Activated T-cell treated with anti-CD3 and anti-CD28 coated beads, Interleukin-2, amount 50 U/mL, for 1 hour (primary cell): ENCODE measurements at places on chromosomes 7 and 10.

GRCh38 chr10:3766046-3766756, 18.8 kb downstream of the KLF6 start:
- no peak for DNase-seq

DNA sequence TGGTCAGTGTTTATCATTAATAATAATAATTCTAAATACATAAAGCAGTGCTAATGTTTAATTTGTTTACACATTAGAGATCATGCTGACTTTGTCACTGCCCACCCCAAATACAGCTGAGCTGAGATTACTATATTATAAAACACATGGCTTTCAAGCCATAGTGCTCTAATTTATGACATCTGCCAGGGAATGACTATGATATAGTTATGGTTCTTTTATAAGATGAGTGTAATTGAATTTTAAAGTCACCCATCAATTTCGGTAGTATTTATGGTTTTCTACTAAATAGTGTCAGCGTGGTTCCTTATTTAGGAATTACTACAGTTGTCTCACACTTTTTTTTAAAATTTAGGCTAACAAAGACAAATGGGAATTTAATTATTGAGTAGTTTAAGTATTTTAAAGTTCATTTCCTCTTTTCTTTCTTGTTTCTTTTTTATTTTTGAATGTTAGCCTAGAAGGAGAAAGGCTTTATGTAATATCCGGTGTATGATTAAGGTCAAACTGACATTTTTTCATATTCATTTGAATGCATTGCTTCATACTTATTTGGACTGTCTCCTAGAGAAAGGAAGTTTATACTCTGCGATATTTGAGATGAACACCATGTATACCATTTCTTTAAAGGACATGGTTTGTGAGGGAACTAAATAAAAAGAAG, 3.9 kb downstream of the CDK14 start:
- no peak for DNase-seq

DNA sequence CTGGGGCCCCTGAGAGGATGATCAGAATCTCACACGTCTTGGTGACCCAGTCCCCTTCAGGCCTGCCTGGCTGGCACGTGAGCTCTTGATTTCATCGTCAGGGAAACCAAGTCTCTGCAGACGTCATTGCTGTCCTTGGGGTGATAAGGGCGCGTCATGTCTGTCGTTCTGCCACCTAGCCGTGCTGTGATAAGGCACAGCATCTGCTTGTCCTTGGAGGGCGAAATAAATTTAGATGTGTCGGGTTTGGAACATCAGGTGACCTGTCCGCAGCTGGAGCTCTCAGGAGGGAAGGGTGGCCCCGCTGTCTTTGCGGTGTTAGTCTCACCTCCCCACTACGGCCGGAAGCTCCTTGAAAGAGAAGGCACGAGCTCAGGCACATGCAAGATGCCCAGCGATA, 129.2 kb downstream of the GRK5 start:
- DNase-seq: no peak

DNA sequence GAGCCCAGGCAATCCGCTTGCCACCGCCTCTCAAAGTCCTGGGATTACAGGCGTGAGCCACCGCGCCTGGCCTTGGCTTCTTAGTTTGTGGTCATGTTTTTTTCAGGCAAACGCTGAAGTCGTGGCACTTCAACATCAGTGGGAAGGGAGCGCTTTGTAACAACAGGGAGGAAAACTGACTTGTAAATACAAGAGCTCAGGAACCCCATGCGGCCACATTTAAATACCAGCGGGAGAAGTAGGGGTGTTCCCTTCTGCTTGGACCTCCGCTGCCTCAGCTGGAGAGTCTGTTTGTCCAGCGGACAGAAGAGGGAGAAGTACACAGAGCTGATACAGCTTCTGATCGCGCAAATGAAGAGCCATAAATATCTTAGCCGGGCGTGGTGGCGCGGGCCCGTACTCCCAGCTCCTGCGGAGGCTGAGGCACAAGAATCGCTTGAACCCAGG, 108.7 kb upstream of the KMT2C start:
- no peak for DNase-seq

- DNase-seq: no peak
Observed at GRCh38 chr10:613271-614138, 76.0 kb downstream of the DIP2C start.

- DNase-seq: no peak
Observed at GRCh38 chr7:139913021-139913844, 84.2 kb downstream of the TBXAS1 start.

- DNase-seq: no peak
Observed at GRCh38 chr10:74771054-74771453, 55.3 kb upstream of the KAT6B start.

DNA sequence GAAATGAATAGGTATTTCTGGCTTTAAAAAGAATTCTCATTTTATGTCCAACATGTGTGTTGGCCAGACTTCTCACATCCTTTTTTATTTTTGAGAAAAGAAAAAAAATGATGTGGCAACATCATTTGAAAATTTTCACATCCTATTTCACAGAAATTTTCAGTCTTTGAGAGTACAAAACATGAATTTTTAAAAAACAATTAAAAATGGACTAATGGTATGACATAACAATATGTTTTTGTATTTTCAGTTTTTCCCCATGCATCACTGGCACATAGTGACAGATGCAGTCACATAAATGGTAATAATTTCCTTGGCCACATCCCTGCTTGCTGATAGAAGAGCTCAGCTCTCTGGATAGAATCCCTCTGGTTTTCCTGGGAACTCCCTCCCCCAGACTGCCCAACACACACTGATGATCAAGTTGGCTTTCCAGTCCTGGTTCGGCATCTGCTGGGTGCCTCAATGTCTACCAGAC, 188.5 kb upstream of the AGR3 start:
- no peak for DNase-seq

DNA sequence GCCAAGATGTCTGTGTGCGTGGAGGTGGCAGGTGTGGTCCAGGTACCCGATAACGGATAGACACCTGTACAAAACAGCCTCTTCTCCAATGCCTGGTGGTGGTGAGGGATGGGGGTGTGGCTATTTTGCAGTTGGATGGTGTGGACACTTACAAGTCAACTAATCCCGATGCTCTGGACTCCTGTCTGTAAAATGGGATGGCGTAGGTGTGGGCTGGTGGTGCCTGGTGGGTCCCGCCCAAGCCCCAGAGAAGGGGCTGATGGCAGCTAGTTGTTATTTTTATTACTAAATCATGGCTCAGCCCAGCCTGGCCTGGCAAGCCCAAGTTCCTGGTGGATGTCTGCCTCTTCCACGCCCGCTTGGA, 22.3 kb downstream of the GTF2IRD1 start:
- DNase-seq: no peak

GRCh38 chr7:151838861-151839381, 38.0 kb downstream of the PRKAG2 start:
- peak; percentile 45 for DNase-seq

- DNase-seq: no peak
Observed at GRCh38 chr10:23186178-23186577, 5.9 kb upstream of the PTF1A start.

DNA sequence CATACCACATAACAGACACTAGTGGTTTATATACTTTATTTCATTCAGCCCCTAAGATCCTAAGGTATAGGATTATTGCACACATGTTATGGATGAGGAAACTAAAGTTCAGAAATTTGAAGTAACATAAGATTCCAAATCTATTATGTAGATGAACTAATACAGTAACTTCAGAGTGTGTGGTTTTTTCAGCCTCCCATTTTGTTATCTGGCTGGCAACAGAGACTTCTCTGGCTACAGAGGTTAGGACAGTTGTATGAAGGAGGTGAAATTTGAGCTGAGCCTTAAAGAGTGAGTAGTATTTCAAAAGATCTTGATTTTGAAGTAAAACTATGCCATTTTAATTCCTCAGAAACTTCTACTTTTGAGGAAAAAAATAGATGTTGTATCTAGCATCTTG, 125.4 kb downstream of the MAPK8 start:
- DNase-seq: no peak

DNA sequence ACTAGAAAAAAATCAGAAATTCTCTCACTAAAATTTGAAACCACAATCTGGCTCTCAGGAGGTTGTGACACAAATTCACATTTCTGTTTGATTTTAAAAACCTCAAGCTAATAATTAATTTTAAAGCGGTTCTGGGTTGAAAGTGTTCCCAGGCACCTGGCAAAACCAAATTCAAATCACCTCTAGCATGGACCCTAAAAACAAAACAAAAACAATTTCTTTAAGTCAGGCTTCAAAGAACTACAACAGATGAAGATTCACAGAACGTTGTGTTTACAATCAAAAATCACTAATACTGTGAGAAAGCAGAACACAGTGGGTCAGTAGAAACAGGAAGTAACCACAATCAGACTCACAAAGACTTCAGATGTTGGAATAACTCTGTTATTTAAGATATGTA, 7.2 kb upstream of the RELN start:
- DNase-seq: no peak

DNA sequence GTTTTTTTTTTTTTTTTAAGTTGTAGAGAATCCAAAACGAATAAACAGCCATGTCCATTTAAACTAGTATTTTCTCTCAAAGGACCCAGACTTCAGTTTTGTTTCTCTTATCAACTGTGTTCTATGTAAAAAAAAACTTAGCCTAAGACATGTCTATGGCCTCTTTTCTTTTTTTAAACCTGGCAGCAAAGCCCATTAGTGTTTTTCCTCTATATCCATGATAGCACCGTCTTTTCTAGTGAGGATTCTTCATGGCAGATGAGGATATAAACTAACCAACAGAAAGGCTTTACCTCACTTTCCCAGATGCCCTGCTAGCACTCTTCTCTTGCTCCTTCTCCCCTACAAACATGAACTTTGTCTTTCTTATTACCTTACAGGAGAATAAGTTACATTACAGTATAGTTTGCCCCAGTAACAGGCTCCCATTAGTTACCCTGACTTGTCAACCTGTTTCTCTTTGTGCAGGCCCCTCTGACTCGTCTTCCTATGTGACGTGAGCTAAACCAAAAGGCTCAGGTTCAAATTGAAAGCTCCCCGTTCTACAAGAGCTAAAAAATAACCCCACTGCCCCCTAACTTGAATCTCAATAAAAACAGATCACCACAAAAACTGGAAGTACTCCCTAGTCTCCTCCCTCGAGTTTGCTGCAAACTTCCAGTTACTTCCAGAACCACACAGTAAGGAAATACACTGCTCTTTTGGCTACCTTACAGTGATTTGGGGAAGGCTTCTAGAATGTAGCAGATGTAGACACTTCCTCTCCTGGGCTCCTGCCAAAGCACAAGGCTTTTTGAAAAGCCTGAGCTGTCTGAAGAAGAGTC, 20.1 kb downstream of the P4HA1 start:
- DNase-seq: no peak

- DNase-seq: no peak
Observed at GRCh38 chr10:97550336-97551149, 22.0 kb upstream of the ANKRD2 start.

GRCh38 chr10:79178614-79179163, 109.9 kb downstream of the ZMIZ1 start:
- DNase-seq: no peak

- DNase-seq: no peak
Observed at GRCh38 chr7:23938937-23939552, 229.0 kb downstream of the STK31 start.

DNA sequence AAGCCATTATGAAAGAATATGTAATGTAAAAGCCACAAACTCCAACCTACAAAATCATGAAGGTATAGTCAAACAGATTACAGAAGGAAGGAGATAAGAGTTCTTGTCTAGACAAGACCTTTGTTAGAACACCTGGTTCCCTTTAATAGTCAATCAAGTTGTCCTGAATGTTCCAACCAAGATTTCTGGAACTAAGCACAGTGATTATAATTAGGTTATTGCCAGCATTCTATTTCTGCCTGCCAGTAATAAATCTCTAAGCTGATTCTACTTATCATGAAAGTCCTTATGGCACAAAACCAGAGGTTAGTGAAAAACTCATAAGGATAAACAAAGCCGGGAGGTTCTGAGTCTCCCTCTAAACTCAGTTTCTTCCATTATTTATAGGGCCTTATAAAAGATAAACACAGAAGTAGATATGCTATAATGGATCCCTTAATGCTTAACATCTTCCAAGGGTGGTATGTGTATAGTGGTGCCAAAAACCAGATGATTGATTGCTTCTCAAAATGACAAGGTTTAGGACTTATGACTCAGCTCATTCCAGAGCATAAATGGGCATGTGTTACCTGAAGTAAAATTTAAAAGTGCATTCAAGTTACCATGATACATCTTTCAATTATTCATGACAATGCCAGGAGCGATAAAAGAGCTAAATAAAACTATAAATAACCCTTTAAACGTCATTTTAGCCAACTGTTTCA, 237.2 kb downstream of the CSTF2T start:
- no peak for DNase-seq

- no peak for DNase-seq
Observed at GRCh38 chr7:119929891-119930290, 343.1 kb upstream of the KCND2 start.
